Aorta (tissue), 5 donors: ENCODE measurements at places on chromosomes 11 and 22. TPM values are rescaled to one million over a fixed set of nuclear protein-coding genes. Genes with fewer than 3 reads are reported as not detected.
A peak's percentile ranks its signal among the peaks of the same experiment; 100 is the strongest.

Gene UEVLD
- total RNA-seq: 25.2 TPM

Gene SAA4
- total RNA-seq: 0.84 TPM

DNA sequence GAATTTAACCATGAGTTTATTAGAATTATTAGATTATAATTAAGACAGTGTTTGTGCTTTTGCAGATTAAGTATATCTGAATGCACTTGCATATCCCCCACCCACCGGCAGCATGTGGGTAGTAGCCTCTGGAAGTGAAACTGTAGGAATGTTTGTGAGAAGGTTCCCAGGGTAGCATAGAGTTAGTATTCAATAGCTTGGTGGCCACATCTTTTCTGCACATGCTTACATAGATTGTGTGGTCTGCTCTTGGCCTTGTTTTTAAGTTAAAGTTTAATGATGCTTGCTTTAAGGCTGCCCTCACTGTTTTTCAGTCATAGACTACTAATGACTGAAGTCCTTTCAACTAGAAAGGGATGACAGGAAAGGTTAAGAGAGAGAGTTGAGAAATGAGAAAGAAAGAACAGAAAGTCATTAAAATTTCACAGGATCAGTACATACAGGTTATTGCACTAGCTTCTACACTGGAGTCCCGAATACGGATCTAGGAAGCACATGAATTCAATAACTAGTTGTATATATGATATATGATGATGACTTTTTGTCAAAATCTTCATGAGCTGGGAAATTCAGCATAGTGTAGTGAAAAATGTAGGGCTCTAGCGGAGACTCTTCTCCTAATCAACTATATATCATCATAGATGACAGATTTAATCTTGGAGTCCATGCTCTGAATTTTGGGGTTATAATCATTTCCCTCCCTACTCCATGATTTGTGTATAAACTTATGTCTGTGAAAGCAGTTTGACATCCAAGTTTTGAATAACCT, 137.1 kb downstream of the ARHGAP42 start:
- DNase-seq: no peak

DNA sequence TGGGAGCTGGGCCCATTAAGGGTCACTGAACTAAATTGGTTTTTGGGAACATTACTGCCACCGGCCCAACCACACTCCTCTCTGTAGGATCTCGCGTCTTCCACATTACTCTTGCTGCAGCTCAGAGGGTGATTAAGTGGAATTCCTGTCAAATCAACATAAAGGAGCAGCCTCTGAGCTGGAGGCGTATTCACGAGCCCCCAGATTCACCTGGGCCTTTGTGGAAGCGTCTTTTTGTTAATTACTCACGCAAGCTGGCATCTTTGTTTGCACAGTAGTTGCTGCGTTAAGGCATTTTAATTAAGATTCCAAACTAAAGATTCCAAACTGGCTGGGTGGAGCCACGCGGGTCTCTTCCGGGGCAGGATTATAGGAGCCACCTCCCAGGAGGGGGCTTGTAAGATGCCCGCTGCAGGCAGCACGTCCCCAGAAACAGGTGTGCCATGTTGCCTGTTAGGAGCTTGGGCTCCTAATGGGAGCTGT, 21.5 kb upstream of the RFPL3 start:
- no peak for DNase-seq

Gene WT1
- not detected for total RNA-seq

DNA sequence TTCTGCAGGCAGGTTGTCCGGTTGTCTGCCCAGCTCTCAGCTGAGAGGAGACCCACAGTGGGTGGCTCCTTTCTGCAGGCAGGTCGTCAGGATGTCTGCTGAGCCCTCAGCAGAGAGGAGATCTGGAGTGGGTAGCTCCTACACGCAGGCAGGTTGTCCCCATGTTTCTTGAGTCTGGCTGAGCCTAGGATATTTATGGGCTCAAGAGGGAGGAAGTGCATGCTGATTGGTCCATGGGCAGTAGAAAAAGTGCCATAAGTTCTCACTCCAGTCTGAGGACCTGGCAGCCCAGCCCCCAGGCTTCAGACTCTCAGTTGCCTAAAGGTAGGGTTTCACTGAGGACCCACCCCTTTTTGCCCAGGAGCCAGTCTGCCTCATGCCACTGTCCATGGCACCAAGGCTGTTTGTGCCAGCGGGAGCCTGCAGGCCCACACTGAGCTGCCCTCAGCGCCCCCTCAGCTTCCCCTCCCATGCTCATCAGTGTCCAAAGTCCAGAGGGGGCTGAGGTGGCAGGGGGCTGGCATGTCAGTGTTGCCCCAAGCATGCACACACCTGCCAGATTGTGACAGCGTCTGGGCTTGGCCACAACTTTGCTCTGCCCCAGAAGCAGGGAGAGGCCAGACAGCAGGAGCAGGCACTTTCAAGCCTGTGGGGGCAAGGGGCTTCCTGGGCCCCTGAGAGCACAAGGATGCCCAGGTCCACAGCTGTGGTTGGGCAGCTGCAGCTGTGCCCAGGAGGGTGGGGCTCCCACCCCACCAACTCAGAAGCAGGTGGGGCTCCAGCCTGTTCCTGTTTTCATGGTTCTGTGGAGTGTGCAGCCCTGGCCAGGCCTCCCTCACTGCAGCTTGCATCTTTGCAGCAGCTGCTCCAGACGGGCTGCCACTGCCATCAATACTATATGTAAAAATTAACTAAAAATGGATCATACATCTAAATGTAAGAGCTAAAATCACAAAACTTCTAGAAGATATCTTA, 3.8 kb upstream of the RNF141 start:
- DNase-seq: peak; percentile 34

DNA sequence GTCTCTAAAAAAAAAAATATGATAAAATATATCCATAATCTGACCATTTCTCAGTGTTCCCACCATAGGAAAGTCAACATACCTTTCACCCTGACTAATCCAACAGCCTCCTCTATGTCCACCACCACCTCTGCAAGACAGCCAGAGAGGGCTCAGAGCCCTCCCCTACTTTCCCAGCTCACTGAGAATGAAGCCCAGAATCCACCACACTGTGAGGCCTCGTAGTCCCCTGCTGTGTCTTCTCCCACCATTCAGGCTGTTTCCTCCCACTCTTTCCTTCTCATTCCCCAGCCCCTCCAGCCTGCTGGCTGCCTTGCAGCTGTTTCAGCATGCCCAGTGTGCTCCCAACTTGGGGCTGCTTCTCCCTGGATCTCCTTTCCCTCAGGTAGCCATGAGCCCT, 27.0 kb downstream of the SGSM3 start:
- DNase-seq: no peak
